ENCODE measurements at places on chromosomes 12 and 14.

GRCh38 chr12:10623131-10623530 lies 9.7 kb upstream of the MAGOHB start:
- H3K4me1 ChIP-seq, result no peaks in the 10 kb centered on the region
- DNase-seq, result no peak
- H3K27ac ChIP-seq, result no peak overlapping the region
- no peak overlapping the region for H3K4me3 ChIP-seq
- no peaks in the 10 kb centered on the region for H3K36me3 ChIP-seq

DNA sequence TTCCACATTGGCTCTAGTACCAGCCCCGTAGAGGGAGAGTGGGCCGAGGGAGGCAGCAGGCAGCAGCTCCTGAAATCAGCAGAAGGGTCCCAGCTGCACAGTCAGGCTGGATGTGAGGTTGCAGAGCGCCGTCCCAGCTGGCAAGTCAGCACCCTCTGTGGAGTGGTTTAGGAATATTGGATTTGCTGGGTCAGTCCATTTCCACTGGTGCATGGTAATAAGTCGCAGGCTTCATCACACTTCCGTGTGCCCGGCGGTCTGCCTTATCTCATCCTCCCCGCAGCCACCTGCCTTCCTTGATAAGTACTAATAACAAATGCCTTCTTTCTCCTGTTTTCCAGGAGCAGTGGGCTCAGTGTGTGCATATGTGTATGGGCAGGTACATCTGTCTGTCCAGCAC lies 112.9 kb downstream of the TSPAN9 start:
- DNase-seq, result no peak
- H3K36me3 ChIP-seq, result no peaks in the 10 kb centered on the region
- no peaks in the 10 kb centered on the region for H3K4me1 ChIP-seq
- H3K27ac ChIP-seq, result no peak overlapping the region
- no peak overlapping the region for H3K4me3 ChIP-seq

- no peak for DNase-seq
- H3K36me3 ChIP-seq, result peaks cover 59% of the 10 kb centered on the region
- H3K27ac ChIP-seq, result peak overlapping the region; percentile 65
- H3K27me3 ChIP-seq, result no peaks in the 10 kb centered on the region
- H3K4me3 ChIP-seq, result no peak overlapping the region
Measured at GRCh38 chr12:49664591-49665239, 41.4 kb downstream of the PRPF40B start.

- no peaks in the 10 kb centered on the region for H3K4me1 ChIP-seq
- no peak overlapping the region for H3K4me3 ChIP-seq
- no peak overlapping the region for H3K27ac ChIP-seq
- no peak for DNase-seq
Measured at GRCh38 chr12:94889445-94890210, 113.9 kb downstream of the NDUFA12 start.

GRCh38 chr14:88834883-88835431 lies 10.5 kb downstream of the TTC8 start:
- H3K4me3 ChIP-seq, result no peak overlapping the region
- H3K4me1 ChIP-seq, result no peaks in the 10 kb centered on the region
- H3K27ac ChIP-seq, result no peak overlapping the region
- DNase-seq, result no peak
